ENCODE measurements at places on chromosomes 7 and 10.

DNA sequence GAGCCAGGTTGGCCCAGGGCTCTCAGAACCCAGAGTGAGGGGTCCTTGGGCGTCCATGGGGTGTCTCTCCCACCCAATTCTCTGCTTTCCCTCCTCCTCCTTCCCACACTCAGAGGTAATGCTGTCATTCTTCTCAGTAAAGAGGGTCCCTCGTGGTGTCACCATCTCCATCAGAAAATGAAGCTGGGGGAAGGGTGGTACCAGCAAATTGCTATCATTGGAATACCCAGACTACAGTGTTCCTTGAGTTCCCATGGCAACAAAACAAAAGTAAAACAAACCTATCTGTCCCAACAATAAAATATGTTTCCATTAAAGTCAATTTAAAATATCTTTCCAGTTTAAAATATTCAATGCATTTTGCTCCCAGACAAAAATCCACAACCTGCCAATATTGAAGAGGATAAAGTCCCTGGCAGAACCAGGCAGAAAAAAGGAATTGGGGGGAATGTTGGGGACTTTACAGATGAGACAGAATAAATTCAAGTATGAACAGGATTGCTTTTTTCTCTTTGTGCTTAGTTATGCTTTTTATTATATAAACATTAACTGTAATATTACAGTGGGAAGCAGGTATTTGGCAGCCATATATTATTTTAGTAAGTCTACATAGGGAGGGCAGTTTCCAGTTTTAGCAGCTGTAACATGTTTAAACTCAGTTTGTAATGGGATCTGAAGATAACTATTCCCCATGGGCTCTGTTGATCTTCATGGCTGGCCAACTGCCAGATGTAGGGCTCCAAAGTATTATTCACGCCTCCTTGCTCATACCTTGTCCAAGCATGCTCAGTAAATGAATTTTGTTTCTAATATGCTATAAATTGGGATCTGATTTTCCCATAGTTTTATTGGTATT, 182.1 kb downstream of the ARID5B start:
- DNase-seq, result peak; percentile 80

- no peak for DNase-seq
Measured at GRCh38 chr7:99124236-99124635, 19.7 kb downstream of the SMURF1 start.

- DNase-seq, result no peak
Measured at GRCh38 chr7:157495177-157495553, 158.4 kb downstream of the DNAJB6 start.

- no peak for DNase-seq
Measured at GRCh38 chr10:119980956-119981750, 88.6 kb downstream of the SEC23IP start.

GRCh38 chr7:98907570-98907969, 29.2 kb downstream of the TRRAP start:
- no peak for DNase-seq
